Astrocyte of the spinal cord (primary cell): ENCODE measurements at places on chromosomes 4 and X.
A peak's percentile ranks its signal among the peaks of the same experiment; 100 is the strongest.

DNA sequence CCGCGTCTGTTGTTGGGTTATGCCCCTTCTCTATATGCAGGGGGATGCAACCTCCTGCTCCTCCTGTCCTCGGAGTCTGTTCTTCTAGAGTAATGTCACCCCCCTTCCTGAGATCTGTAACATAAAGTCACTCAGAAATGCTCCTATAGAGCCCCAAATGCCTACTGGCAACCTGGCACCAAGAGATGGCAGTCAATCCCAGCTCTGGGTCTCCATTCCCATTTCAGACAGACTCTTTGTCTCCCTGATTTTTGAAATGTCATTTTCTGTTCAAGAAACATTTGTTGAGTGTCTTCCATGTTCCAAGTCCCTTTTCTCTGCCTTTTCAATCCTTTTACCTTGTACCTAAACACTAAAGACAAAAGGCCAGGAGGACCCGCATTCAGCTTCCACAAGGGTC is 9.6 kb upstream of the PRDM8 start:
- no peak for DNase-seq

GRCh38 chrX:72245461-72246089 is 6.7 kb upstream of the ERCC6L start:
- peak; percentile 57 for DNase-seq

GRCh38 chr4:173436771-173437265 is 37.9 kb upstream of the SCRG1 start:
- DNase-seq: peak; percentile 24

GRCh38 chr4:37138789-37139188 is 105.8 kb upstream of the NWD2 start:
- no peak for DNase-seq

DNA sequence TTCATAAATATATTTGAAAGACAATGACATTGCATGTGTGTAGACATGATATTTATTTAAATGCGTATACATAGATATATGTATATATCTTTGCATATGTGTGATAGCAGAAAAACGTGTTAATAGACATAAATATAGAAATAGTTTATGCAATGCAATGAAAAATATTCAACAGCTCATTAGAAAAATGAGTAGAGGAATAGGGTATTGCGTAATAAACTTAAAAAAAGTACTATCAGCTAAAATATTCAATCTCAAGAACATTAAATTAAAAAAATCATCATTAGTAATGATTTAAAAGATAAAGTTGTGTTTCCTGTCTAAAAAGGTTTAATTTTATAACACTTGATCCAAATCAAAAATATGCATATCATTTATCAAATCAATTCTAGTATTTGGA is 2101.5 kb upstream of the TENM3 start:
- no peak for DNase-seq

DNA sequence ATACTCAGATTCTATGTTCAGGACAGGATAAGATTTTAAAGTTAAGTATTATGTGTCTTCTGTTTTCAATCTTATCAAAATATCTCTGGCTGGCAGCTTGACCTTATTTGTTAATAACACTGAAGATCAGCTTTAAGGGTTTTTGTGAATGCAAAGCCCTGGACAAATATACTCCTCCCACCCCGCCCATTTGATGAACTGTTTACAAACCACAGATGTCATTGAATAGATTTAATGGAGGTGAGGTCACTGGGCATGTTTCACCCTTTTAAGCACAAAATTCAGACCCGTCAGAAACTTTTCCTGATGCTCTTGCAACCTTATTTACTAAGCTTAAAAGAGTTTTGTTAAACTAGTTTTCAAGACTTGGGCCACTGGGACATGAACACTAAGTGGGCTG is 10.1 kb upstream of the CXCL8 start:
- peak; percentile 29 for DNase-seq

DNA sequence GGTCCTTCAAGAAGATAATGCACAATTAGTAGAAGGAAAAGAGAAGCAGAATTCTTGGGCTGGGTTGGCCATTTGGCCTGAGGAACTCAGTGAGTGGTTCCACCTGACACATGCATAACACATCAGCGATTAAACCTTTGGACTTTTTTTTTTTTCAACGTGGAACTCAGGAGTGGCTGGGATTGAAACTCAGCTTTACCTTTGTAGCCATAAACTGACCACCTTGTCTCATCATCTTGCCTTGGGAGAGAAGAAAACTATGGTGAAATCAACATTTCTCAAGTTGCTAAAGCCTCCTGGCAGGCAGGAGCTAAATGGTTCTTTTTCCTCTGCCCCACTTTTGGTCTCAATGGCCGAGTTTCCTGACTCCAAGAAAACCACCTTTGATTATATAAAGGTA is 16.3 kb downstream of the PTTG2 start:
- peak; percentile 21 for DNase-seq

DNA sequence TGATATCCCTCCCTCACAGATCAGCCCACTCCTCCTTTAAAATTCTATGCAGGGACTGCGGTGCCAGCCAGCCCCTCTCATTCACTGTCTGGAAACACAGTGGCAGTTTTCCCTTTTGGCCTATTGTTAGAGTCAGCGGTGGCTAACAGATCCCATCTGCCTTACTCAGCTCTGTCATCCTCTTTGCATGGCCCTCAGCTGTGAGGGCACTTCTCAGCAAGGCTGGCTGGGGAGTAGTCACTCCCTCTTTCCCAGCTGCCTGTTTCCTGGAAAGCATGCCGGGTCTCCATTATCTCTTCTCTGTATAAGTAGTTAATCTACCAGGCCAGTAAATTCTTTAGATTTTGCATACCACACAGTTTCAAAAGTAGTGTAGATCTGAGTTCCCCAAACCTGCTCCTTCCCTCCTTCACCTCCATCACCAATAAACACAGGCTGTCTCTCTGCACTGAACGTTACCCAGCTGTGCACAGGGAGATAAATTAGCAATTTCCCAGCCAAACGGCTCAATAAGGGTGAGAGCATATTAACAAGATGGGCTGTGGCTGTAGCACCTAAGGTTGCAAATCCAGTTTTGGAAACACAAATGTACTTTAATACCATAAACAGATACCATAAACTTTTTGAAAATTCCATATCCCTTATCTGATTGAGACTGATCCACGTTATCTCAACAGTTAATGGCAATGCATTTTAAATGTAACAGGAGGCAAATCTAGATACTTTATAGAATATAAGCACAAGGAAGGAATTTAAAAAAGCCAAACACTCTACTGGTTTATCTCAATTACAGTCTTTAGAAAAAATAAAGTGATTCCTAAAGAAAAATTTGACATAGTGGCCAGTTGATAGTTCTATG is 229.3 kb downstream of the ANKRD50 start:
- no peak for DNase-seq
